ENCODE measurements at places on chromosomes 2 and 18.

GRCh38 chr2:99150706-99151105 is 4.0 kb downstream of the TSGA10 start:
- DNase-seq: no peak

- DNase-seq: no peak
Observed at GRCh38 chr2:144780983-144781382, 261.1 kb upstream of the ZEB2 start.

- DNase-seq: no peak
Observed at GRCh38 chr2:235384624-235385023, 109.2 kb upstream of the AGAP1 start.

DNA sequence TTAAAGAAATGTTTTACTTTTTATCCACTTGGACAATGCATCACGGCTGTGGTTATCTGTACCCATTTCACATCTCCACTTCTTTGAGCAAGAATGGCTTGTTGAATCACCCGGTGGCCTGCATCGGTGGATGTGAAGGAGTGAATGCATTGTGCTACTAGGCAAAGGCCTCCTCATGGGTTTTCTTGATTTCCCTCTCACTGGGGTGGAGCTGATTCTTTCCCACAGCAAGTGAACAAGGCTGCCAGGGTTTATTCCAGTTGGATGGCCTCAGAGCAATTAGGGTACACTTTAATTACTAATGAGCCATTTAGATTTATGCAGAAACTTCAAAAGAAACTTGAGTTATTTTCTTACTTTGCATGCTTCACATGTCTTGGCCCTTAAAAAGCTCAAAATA is 387.1 kb downstream of the RND3 start:
- no peak for DNase-seq

GRCh38 chr2:95074663-95075439 is 46.8 kb downstream of the MRPS5 start:
- DNase-seq: peak; percentile 71

DNA sequence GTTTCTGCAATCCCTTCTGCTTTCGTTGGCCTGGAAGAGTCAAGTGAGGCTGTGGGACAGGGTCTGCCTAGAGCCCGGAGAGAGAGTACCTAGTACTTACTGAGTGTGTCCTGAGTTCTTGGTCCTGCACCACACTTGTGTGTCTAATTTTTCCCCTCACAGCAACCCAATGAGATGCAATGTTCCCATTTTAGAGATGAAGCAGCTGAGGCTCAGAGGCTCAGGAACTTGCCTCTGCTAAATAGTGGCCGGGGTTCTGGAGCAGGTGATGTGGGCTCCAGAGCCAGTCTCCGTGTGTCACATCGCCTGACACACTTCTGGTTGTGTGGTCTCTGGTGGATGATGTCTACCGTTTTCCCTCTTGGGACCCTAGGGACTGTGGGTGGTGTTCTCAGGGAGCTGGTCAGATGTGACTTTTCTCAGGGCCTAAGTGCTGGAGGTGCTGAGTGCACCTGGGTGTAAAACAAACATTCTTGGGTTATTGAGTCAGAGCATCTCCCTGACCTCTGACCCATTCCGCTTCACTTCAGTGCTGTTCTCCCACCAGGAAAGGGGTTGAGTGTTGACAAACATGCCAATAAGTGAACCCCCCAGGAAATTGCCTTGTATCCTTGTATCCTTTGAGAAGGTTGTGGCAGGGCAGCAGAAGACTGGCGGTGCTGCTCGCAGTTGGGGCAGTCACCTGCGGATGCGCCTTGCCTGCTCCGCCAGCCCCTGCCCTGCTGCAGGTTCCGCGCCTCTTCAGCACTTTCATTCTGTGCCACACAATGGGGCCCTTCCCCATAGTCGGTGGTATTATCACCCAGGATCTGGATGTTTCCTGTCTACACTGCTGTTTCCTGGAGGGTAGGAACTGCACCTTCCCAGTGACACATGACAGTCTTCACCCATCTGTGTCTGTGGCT is 32.1 kb downstream of the HK2 start:
- DNase-seq: no peak

- no peak for DNase-seq
Observed at GRCh38 chr2:235134420-235134819, 182.6 kb downstream of the SH3BP4 start.

GRCh38 chr2:239386872-239387445 is 13.9 kb downstream of the HDAC4 start:
- no peak for DNase-seq

- DNase-seq: no peak
Observed at GRCh38 chr18:13545955-13546354, 180.4 kb downstream of the FAM210A start.

- no peak for DNase-seq
Observed at GRCh38 chr2:223896833-223897311, 48.3 kb downstream of the WDFY1 start.
